Activated CD8-positive, alpha-beta memory T cell treated with anti-CD3 and anti-CD28 coated beads, Interleukin-2, amount 50 U/mL, for 48 hours (primary cell): ENCODE measurements at places on chromosomes 12 and 14.
A peak's percentile ranks its signal among the peaks of the same experiment; 100 is the strongest.

DNA sequence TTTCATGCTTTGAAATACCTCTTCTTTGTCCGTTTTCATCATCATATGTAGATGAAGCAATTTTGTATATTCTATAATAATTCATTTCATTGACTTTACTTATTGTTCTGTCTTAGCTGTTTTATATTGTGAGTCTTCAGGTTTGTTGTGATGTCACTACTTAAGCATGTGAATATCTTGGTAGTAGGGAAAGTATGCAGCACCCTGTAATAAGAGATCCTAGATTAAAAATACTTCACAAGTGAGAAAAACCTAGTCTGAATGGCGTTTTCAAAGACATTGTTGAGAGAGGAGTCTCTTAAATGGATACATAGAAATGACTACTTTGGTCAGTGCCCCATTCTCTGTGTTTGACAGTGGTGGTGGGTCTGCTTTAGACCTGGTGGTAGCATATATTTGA is 61.4 kb downstream of the SLC16A7 start:
- DNase-seq: no peak

DNA sequence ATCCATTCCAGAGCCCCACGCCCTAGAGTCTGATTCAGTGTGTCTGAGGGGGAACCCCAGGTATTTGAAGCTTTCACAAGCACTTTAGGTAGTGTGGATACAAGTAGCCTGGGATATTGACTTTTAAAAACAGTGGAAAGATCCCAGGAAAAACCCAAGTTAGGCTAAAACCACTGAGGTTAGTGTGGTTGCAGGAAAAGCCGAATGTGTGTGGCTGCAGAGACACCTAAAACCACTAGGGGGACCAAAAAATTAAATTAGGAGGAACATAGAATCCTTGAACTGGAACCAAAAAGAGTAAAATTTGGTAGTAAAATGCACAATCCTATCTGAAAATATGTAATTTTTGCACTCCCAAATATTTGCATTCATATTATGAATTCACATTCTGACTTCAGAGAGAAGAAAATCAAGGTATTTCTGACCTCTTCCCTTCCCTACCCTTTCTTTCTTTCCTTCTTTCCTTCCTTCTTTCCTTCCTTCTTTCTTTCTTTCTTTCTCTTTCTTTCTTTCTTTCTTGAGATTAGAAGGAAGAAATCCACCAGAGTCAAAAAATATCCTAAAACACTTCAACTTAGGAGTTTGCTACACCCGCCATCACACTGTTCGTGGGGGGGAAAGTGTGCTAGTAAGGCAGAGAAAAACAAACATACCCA is 37.8 kb downstream of the SLCO1A2 start:
- no peak for DNase-seq

- no peak for DNase-seq
Measured at GRCh38 chr12:65022960-65023359, 98.1 kb downstream of the WIF1 start.

DNA sequence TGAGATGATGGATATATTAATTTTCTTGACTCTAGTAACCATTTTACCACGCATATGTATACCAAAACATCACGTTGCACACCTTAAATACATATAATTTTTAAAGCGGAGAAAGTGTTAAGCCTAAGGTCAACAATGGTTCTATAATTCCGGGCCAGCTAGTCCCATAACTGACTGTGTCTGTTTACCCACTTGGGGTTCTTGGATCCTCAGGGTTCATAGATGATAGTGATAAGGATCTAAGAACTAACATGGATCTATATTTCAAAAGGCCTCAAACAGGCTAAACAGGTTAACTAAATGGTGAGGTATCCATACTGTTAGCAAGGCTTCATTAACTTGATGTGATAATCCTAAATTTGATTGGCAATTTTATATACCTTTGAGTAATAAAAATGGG is 9.8 kb downstream of the SLC38A1 start:
- DNase-seq: no peak

DNA sequence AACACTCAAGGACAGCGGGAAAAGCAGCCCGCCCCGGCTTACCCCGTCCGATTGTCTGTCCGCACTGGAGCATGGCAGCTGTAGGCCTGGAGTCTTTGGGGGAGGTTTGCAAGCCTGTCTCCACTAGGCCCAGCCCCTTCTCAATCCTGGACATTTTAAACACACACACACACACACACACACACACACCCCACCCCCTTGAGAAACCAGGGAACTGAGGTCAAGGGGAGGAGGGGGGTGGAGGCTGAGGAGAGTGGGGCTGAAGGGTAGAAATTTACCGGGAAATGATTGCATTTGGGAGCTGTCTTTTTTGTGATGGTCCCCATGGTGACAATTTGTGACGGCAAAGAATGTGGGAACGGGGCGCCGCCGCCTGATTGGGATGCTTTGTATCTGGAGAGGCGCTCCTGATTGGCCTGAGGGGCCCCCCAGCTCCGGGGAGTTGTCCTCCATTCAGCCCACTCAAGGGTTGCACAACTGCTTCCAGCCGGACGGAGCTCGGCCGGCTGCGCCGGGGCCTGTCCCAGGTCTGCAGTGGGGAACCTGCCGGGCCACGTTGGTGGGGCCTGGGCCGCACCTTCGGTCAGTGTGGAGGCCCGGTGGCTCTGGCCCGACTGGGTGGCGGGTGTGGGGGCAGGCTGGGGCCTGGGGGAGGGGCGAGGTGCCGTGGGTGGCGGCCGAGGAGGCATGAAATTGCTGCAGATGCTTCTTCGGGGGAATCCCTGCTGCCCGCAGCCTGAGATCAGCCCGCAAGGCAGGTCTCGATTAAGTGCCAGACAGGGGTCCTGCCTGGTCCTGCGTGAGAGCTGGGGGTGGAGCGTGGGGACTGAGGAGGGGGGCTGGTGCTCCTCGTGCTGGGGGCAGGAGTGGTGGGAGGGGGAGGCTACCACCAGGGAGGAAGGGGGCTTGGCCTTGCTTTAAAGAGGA is at the start of gene FAM181A:
TSS of gene FAM181A (plus strand) at position 472 of the 927 bp plus-strand sequence. CDS start 942 bp downstream, outside the sequence.
- DNase-seq: no peak

DNA sequence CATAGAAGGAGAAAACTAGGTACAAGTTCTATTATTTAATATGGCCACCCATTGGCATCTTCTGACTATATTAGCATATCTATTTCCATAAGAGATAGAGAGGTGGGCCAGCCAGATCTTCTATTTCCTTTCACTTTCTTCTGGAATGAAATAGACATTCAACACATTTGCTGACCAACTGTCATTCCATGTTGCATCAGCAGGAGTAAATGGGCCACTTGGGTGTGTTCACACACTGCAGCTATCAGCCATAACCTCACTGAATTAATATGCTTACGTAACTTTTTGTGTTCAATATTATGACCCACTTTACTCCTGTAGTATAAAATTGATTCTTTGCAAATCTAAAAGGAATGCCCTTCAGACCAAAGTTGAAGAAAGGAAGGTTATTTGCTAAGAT is 106.2 kb upstream of the LGR5 start:
- no peak for DNase-seq

DNA sequence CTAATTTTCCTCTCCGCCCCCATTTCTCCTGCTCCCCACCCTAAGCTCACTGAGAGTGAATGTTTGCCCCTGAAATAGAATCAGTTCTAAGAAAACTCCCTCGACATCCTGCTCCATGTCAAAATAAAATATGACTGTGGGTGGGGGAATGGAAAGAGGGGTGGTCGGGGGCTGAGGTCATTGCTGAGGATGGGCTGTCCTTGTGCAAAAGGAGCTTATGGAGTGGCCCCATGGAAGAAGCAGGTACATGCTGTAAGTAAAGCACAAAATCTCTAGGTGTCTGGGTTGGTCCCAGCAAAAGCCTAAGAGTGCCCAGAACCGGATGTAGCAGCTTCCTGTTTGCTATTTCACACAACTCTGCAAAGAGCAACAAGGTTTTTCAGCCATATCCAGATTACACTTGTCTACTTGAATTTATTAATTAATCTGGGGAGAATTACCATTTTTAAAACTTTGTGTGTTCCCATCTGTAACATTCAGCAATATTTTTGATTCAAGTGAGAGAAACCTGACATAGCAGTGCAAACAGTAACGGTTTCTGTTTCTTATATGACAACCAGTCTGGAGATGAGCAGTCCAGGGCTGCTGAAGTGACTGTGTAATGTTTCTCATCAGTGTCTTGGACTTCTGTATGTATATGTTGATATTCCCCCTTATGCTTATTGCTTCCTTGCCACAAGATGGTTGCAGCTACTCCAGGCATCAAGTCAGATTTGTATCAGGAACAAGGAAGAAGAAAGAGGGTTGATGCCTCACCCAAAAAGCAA is 40.4 kb upstream of the GZMB start:
- peak; percentile 74 for DNase-seq

- DNase-seq: peak; percentile 51
Measured at GRCh38 chr12:98002887-98003493, 512.4 kb upstream of the TMPO start.

DNA sequence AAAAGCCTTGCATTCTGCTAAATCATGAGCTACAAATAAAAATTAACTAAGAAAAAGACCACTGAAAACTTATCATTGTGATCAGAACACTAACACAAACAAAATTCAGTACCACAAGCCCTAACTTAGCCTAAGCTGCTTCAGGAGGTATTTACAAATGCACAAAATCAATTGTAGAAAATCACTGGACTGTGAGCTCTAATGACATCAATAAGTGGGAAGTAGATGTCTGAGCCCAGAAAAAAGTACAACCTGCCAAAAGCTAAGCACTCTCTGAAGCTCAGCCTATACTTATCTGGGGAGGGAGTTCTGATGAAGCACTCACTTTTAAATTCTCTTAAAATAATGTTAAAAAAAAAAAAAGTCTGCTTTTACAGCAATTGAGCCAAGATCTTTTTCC is 92.9 kb downstream of the SLCO1B1 start:
- DNase-seq: no peak

DNA sequence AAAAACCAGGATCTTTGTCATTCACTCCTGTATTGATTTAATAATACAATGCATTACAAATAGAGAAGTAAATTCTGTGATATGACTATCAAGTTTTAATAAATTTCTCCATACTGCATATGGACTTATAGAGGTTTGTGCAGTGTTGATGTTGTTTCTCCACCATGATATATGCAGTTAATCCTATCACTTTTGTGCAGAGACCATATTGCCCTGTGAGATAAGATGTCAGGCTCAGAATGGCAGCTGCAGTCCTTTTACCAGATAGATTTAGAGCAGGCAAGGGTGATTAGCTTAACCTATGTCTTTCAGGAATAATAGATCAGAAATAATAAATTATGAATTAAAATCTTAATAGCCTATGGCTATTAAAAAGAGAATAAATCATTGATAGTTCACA is 38.6 kb upstream of the KCNJ8 start:
- DNase-seq: no peak

DNA sequence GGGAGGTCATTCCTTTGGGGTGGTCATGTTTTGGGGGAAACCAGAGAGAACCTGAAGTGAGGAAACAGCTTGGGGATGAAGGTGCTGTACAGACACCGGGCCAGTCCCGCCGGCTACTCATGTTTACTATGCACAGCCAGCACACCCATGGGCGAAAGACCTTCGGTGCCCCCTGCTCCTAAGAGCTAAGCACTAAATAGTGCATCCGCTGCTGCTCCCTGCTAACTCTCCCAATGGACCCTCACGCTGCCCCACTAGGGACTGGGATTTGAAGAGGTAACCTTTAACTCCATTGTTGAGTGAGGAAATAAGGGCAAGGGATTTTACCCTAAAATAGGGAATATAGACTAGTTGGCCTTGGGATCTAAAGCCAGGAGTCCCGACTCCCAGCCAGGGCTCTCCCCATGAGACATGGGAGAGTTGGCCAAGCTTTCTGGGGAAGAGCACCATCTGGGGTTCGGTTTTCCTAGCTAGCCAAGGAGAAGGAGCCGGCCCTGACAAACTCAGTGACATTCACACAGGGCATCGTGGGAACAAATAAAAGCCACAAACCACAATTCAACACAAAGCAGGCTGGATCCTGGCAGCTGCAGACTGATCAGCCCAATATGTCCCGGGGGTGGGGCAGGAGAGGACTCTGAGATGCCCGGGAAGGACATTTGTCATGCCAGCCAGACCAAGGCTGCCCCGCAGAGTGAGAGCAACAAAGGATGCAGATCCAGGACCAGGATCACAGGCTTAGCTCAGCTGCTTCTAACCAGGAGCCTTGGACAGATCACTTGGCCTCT is 91.7 kb downstream of the SINHCAF start:
- no peak for DNase-seq

DNA sequence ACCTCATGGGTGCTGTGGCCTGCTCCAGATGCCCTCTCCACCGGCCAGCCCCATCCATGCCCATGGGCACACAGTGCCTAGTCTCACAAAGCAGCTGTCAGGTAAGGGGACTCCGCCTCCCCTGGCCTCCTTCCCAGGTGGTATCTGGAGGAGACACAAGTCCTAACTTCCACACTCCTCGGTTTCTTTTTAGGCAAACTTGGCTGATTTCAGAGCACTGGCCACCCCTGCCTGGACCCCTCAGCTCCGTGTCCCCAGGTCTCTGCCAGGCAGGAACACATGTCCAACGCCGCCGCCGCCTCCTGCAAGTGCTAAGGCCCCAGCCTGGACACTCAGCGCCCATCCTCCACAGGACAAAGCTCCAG is 324.1 kb upstream of the DIO3 start:
- no peak for DNase-seq

- DNase-seq: peak; percentile 78
Measured at GRCh38 chr12:132489078-132489601, 811 bp upstream of the FBRSL1 start.

DNA sequence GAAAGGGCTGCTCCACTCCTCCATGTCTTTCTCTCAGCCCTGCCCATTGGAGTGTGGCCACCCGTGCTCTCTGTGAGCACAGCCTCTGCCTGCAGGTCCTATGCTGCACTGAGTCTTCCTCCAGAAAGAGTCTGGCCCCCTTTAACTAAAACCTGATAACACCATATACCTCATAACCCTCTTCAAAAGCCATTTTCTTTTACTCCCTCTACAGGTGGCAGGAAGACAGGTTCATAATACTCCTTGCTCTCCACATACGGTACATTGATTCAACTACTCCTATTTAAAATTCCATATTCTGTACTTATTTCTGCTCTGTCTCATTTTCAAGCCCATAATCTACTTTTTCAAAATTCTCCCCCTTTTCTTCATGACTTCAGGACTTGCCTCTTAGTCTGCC is 144.0 kb downstream of the HELB start:
- DNase-seq: no peak

- DNase-seq: peak; percentile 68
Measured at GRCh38 chr12:68675101-68675842, 11.5 kb upstream of the NUP107 start.

GRCh38 chr14:76826122-76826521 is at the start of gene LRRC74A:
TSS of gene LRRC74A (plus strand) at chr14:76826408. CDS start at chr14:76826698, 290 bp downstream.
- DNase-seq: no peak

GRCh38 chr12:117294189-117294603 is 67.2 kb downstream of the NOS1 start:
- DNase-seq: no peak

DNA sequence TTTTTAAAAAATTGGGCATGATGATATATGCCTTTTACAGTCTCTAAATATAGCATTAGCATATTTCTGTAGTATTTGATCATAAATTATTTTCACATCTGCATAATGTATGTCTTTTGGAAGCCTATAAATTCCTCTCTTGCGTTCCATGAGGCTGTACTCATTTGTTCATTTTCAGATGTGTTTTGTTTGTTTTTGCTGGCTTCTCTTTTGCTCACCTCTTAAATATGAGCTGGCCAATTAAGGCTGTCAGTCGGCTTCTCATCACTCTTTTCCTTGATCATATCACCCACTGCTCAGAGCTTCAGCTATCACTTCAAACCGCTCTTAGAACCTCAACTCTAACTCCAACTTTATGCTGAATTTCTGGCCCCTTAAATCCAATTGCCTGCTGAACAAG is 6.6 kb downstream of the TMEM263 start:
- no peak for DNase-seq
